ENCODE measurements at places on chromosomes 13 and 19. TPM values are rescaled to one million over a fixed set of nuclear protein-coding genes. Genes with fewer than 3 reads are reported as not detected.

DNA sequence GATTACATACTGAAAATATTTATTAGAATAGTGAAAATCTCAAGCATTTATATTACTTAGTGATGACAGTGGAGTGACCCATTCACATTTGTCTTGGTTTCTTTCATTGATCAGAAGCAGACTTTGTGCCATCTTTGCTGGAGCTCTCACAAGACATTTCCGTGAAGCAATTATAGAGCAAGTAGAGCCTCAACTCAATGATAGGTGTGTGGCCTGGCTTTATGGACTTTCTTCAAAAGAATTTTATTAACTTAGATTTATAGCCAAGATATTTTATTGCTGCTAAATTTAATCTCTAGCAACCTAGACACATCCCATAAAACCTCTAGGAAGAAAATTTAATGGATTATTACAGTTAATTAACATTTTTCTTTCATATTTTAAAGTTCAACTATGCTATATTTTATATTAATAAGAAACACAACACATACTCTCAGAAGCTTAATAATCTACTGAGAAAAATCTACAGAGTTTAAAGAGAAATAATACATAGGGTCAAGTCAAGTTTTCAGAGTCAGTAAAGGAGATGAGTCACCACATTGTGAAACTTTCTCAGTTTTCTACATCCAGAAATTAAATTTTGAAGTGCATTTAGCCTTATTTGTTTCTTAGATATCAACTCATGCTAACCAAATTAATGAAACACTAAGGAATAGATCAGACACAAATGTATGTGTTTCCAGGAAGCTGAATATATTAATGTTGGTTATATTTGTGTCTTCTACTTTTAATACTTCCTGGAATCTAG, 160.5 kb downstream of the LACC1 start:
- no peak overlapping the region for H3K27ac ChIP-seq
- H3K4me1 ChIP-seq = peaks cover 3% of the 10 kb centered on the region
- H3K27me3 ChIP-seq = no peaks in the 10 kb centered on the region
- H3K4me3 ChIP-seq = no peak overlapping the region

GRCh38 chr19:19444681-19445155, 39.2 kb downstream of the GATAD2A start:
- H3K4me1 ChIP-seq = peaks cover 9% of the 10 kb centered on the region
- no peaks in the 10 kb centered on the region for H3K27me3 ChIP-seq
- H3K4me3 ChIP-seq = no peak overlapping the region
- H3K36me3 ChIP-seq = peaks cover 4% of the 10 kb centered on the region

GRCh38 chr19:16366433-16367260, 42.0 kb downstream of the KLF2 start:
- H3K27ac ChIP-seq = no peak overlapping the region
- no peak overlapping the region for H3K4me3 ChIP-seq
- H3K36me3 ChIP-seq = peaks cover 55% of the 10 kb centered on the region
- no peak for DNase-seq
- peaks cover 38% of the 10 kb centered on the region for H3K4me1 ChIP-seq

- no peak overlapping the region for H3K27ac ChIP-seq
- H3K27me3 ChIP-seq = no peaks in the 10 kb centered on the region
These were observed 1886.1 kb downstream of the PCDH9 start for GRCh38 chr13:65343898-65344663.

DNA sequence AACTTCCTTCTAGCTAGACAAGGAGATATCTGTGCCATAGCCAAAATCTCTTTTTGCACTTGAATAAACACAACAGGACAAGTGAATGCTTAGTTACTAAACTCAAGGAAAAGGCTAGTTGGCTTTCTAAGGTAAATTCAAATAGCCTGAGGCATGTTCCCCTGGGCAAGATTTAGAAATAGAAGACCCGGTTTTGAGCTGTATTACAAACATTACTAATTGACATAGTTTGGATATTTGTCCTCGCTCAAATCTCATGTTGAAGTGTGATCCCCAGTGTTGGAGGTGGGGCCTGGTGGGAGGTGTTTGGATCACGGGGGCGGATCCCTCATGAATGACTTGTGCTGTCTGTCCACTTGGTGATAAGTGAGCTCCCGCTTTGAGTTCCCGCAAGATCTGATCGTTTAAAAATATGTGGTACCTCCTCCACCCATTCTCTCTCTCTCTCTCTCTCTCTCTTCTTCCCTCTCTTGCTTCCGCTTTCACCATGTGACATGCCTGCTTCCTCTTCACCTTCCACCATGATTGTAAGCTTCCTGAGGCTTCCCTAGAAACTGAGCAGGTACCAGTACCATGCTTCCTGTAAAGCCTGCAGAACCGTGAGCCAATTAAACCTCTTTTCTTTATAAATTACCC, 3.9 kb upstream of the KBTBD6 start:
- DNase-seq = no peak
- H3K36me3 ChIP-seq = no peaks in the 10 kb centered on the region
- peaks cover 4% of the 10 kb centered on the region for H3K4me1 ChIP-seq
- H3K27me3 ChIP-seq = no peaks in the 10 kb centered on the region
- no peak overlapping the region for H3K27ac ChIP-seq
- H3K4me3 ChIP-seq = no peak overlapping the region

- no peaks in the 10 kb centered on the region for H3K27me3 ChIP-seq
- no peak overlapping the region for H3K4me3 ChIP-seq
- DNase-seq = no peak
- no peaks in the 10 kb centered on the region for H3K36me3 ChIP-seq
- no peak overlapping the region for H3K27ac ChIP-seq
These were observed 756.7 kb downstream of the UQCRFS1 start for GRCh38 chr19:28456252-28456651.

GRCh38 chr19:5914946-5915781, 1.1 kb downstream of the CAPS start:
- DNase-seq = no peak
- peaks cover 15% of the 10 kb centered on the region for H3K4me1 ChIP-seq
- no peak overlapping the region for H3K4me3 ChIP-seq
- no peak overlapping the region for H3K27ac ChIP-seq
- H3K36me3 ChIP-seq = peaks cover 76% of the 10 kb centered on the region

DNA sequence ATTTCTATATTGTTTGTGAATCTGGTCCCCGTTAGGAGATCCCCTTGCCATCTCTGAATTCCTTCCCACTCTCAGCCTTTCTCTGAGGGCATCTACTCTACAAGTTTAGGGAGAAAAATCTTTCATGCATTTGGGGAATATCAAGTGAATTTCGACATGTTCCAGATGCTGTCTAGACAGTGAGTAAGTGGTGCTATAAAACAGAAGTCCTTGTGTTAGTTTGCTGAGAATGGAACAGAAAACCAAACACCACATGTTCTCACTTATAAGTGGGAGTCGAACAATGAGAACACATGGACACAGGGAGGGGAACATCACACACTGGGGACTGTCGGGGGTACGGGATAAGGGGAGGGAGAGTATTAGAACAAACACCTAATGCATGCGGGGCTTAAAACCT, 5.1 kb downstream of the OR7A10 start:
- no peaks in the 10 kb centered on the region for H3K36me3 ChIP-seq
- no peak overlapping the region for H3K27ac ChIP-seq

GRCh38 chr19:2813235-2814160, 6.2 kb upstream of the ZNF554 start:
- H3K4me3 ChIP-seq = no peak overlapping the region
- no peak for DNase-seq
- H3K27ac ChIP-seq = no peak overlapping the region
- peaks cover 79% of the 10 kb centered on the region for H3K36me3 ChIP-seq
- H3K27me3 ChIP-seq = no peaks in the 10 kb centered on the region
- H3K4me1 ChIP-seq = no peaks in the 10 kb centered on the region

ATP4A gene
- not detected for total RNA-seq

KCTD12 gene
- total RNA-seq = 78.7 TPM

MPND gene
- 13.0 TPM for total RNA-seq

UHRF1 gene
- total RNA-seq = 10.5 TPM

KLF12 gene
- total RNA-seq = 50.5 TPM

PPM1N gene
- 0.79 TPM for total RNA-seq

FPR3 gene
- 2.6 TPM for total RNA-seq
